ENCODE measurements at places on chromosomes 12 and 14.

DNA sequence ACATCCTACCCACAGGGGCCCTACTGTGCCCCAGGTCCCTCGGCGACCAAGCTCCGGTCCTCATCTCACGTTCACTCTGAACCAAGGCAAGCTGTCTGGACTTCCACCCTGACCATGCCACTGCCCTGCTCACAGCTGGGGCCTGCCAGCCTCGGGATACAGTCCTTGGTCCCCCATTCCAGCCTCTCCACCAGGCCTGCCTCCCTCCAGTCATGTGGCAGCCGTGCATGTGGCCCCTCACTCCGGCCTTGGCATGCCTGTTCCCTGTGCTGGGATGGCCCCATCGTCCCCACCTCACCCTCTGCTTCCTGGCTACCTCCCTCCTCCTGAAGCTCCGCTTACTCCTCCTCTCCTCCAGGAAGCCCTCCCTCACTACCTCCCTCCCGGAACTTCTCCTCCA, 38.6 kb upstream of the DLK1 start:
- no peak for DNase-seq

DNA sequence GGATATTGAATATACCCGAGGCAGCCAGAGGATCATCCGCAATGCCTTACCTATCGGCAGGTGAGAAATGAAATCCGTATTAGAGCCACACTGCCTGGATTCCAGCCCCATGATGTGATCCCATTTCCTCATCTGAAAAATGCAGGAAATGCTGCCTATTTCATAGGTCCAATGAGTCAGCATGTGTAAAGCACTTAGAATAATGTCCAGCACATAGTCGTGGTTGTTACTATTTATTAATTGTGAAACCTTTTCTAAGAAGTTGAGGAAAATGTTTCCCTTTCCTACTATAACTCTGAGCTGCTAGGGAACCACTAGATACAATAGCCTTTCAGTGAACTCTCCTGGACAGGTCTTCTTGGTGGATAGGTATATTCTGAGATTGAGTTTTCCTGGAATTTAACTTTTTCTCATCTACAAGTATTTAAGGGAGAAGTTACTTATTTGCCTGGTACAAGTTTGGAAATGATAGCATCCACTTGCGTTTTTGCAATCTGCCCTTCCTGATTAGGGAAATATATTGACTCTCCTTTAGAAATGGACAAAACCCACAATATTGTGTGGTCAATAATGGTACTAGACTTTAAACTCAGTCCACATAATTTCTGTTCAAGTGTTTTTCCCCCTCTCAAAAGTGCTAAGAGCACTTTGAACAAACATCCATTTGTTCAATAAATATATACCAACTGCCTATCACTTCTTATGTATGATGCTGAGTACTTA, 12.2 kb downstream of the POLR3B start:
- DNase-seq, result no peak

- no peak for DNase-seq
These were observed 161.9 kb downstream of the EMP1 start for GRCh38 chr12:13358391-13358905.

DNA sequence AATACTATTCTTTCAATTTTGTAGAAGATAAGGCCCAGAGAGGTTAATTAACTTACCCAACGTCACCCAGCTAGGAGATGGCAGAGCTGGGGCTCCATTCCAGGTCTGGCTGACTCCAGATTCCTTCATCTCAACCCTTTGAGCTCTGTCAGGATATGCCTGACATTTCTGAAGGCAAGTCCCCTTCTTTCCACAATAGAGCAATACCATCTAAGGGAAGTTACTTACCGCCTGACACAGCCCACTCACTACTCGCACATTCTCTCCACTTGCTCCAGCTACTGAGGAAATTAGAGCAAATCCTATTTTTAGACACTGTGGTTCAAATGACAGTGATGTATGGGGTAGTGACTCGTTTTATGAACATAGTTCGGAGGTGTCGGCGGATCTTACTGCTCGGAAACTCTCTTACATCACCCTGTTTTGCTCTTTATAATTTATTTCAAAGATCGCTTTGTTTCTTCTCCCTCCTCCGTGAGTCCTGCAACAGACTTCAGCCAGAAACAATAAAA, 2.0 kb upstream of the WSCD2 start:
- DNase-seq, result no peak

DNA sequence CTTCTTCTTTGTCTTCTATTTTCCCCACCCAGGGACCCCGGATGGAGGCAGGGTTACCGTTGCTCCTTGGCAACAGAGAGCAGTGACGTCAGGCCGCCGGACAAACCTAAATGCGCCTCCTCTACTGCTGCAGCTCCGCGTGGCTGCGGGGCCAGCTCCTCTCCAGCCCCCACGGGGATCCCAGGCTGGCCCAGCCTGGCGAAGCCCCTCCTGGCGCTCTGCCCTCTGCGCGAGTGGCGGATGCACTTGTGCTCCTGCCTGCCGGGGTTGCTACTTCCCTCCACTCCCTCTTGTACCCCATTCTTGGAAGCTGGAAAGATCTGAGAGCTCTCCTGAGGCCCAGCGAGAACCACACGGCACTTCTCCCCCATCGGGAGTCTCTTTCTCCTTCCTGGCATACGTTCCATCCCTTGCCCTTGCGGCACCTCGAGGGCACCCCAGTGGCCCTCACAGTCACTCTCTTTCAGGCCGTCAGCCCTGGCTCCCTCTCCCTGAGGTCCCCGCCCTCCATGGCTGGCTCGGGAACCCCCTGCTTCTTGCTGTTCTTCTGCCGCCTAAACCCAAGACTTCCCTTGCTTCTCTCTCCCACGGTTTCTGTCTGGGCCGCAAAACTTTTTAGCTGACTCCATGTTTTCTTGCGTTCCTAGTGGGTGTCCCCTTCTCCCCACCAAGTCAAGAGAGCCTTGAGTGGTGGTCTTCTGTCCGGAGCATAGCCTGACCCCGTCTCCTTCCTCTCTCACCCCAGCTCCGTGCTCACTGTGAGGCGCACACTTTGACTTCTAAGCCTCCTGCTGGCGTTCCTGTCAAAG, 121.7 kb downstream of the PAPOLA start:
- DNase-seq, result no peak

DNA sequence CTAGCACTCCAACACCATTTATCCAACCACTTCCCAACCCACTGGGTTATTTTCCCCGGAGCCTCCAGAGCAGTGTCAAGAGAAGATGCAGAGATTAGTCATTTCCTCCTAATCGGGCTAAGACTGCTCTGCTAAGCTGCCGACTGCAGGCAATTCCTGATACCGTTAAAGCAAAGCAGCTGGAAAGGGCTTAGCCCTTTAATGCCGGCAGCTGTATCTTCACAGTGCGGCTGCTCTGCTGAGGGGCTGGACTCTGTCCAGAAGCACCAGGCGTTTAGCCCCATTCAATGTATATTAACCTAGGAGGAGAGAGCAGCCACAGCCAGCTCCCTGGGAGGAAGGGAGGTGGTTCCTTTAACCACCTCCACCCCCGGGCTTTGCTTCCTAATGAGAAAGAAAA, 11.1 kb downstream of the AQP6 start:
- DNase-seq, result peak; percentile 45

GRCh38 chr14:90193925-90194324, 62.4 kb upstream of the PSMC1 start:
- no peak for DNase-seq

- no peak for DNase-seq
These were observed 134.3 kb downstream of the TTC7B start for GRCh38 chr14:90681929-90682328.

GRCh38 chr14:64701660-64702059, 2.6 kb upstream of the PLEKHG3 start:
- DNase-seq, result no peak

GRCh38 chr14:103721334-103722120, 5.9 kb downstream of the ZFYVE21 start:
- no peak for DNase-seq

GRCh38 chr12:48015954-48016353, 11.7 kb upstream of the COL2A1 start:
- DNase-seq, result no peak

DNA sequence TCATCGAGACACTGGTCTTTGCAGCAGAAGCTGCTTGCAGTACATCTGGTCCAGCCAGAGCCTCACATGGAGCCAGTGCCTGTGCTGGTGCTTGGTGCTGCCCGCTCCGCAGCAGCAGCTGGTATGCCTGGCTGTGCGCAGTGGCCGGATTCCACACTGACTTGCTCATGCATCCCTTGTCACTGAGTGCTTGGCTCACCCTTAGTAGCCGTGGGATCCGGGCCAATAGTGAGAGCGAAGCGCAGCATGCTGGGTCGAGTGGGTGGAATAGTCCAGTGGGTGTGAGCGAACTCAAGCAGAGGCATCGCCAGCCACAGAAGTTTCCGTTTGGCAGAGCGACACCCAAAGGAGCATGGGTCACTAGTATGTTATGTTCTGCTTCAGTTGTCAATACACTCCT, 10.1 kb upstream of the FBXO33 start:
- no peak for DNase-seq

Measured in AG04449 (cell line).